ENCODE measurements at places on chromosomes 1 and 21.

DNA sequence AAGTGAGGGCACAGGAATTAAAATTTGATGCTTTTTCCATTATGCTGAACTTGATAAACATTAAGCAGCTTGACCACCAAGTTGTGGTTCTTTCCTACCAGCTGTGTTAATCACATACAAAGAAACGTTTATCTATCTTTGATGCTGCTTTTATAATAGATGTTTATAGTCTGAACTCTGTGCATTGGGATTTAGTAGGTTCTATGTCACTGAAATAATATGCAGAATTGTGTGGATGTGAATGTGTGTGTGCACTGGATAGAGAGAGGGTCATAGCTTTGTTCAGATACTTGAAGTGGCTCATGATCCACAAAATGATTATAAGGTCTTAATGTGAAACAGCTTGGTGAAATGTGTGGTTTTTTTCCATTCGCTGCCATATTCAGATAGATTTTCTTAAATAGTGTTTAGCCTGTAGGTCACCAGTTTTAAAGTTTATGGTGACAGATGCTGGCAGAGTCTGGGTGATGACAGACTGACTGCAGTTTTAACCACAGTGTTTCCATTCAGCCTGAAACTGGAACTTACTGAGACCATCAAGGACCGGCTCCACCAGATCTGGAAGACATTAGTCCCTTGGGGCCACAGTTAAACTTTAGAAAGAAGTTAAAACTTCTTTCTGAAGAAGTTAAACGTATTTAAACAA, 10.2 kb downstream of the DDI2 start:
- no peak for ATAC-seq

DNA sequence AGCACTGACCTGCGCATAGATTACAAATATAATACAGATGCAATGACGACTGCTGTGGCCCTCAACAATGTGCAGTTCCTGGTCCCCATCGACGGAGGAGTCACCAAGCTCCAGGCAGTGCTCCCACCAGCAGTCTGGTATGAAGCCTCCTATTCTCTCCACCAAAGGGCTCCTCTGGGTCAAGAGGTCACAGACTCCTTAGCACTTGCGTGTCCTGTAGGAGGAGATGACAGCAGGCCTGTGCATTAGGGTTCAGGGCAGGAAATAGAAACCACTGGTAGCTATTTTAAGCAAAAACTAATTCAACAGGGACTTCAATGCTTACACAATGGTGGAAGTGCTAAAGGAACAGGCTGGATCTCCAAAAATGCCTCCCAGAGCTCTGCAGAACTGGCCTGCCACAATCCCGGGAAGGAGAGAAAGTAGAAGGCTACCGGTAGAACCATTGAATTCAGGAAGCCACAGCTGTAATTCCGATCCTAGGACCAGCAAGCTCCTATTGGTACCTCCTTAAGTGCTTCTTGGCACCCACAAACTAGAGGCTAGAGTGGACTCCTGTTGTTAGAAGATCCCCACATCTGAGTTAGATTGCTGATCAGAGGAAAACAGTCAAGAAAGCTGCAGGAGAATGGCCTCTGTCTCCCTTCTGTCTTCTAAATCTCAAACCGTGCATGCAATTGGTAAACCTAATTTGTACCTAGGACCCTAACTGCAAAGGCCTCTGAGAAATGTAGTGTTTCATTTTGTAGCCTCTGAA, 12.7 kb upstream of the DYNLT5 start:
- ATAC-seq, result no peak

GRCh38 chr21:35395728-35396127, 346.6 kb upstream of the RUNX1 start:
- ATAC-seq, result no peak

- ATAC-seq, result peak; percentile 7
Measured at GRCh38 chr1:39105841-39106765, 80.0 kb downstream of the NDUFS5 start.

GRCh38 chr1:152525080-152525641, 10.9 kb downstream of the CRCT1 start:
- ATAC-seq, result no peak

GRCh38 chr1:91018006-91018405, 3.8 kb downstream of the ZNF644 start:
- ATAC-seq, result no peak

DNA sequence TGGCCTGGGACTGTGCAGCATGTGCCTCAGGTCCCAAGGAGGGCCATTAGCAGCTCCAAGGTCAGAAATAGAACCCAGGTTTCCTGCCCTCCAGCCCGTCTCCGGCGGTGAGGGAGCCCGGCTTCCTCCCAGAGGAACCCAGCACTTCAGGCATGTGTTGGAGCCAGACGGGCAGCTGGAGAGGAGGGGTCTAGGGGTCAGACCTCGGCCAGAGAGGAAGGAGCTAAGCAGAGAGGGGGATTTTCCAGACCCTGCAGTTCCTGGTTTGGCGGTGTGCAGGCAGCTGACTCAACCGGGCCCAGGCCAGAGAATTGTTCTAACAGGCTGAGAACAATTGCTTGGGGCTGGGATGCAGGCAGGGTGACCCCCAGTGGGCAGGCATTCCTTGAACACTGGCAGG, 37.1 kb downstream of the HSPG2 start:
- no peak for ATAC-seq

DNA sequence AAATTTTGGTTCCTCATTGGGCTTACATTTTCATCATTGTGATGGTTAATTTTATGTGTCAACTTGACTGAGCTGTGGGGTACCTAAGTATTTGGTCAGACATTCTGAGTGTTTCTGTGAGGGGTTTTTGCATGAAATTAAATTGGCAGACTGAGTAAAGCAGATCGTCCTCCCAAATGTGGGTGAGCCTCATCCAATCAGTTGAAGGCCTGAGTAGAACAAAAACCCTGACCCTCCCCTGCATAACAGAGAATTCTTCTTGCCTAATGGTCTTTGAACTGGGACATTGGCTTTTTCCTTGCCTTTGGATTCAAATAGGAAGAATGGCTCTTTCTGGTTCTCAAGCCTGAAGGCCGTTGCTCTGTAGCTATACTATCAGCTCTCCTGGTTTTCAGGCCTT, 59.1 kb upstream of the JUN start:
- no peak for ATAC-seq

DNA sequence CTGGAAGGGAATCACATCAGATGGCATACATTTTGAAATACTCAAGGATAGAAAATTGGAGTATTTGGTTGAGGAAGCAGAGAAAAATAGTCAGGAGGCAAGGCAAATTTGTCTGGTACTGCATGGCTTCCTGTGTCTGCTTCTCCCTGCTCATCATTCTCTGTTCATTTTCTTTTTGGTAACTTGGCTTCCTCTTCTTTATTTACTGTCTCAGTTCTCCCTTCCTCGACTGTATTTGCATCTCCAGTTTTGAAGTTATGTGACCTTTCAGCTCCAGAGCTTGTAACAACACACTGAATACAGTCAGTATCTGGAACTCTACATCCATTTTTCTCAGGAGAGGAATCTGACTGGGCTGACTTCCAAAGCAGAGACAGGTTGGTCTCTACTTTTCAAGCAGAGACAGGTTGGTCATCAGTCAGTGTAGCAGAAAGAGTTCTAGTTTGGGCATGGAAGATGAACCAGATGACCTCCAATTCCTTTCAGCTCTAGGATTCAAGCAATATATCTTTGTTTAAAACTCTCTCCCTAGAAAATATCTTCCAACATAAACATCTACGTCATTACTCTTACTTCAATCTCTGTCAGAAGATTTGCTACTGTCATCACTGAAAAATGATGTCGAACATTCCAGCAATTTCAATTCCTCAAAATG, 571.2 kb downstream of the ADGRL2 start:
- no peak for ATAC-seq

GRCh38 chr1:231410036-231410612, 12.0 kb downstream of the EGLN1 start:
- peak; percentile 5 for ATAC-seq

- ATAC-seq, result no peak
Measured at GRCh38 chr1:230385158-230385450, 41.0 kb downstream of the PGBD5 start.

- ATAC-seq, result no peak
Measured at GRCh38 chr1:27521336-27521831, 31.4 kb upstream of the WASF2 start.

DNA sequence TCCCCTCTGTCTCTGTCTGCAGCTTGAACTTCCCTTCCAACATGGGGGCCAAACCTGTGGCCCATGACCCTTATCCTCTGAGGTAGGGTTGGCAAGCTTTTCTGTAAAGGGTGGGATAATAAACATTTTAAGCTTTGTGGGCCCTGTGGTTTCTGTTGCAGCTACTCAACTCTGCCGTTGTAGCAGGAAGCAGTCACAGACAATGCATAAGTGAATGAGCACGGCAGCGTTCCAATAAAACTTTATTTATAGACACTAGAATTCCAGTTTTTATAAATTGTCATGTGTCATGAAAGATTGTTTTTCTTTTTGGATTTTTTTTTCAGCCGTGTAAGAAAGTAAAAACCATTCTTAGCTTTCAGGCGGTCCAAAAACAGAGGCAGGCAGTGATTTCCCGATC, 18.2 kb upstream of the CDK18 start:
- ATAC-seq, result no peak

- no peak for ATAC-seq
Measured at GRCh38 chr1:63958556-63958955, 184.7 kb downstream of the ROR1 start.

DNA sequence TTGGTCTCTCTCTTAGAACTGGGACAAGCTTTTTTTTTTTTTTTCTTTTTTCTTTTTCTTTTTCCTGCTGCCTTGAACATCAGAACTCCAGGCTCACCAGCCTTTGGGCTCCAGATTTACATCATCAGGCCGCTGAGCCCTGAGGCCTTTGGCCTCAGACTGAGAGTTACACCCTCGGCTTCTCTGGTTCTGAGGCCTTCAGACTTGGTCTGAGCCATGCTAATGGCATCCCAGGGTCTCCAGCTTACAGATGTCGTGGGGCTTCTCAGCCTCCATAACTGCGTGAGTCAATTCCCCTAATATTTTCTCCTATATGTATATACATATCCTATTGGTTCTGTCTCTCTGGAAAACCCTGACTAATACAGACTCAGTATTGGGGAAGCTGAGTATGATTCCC, 36.5 kb upstream of the RC3H1 start:
- ATAC-seq, result no peak

- ATAC-seq, result no peak
Measured at GRCh38 chr1:198232378-198232777, 75.6 kb downstream of the NEK7 start.

DNA sequence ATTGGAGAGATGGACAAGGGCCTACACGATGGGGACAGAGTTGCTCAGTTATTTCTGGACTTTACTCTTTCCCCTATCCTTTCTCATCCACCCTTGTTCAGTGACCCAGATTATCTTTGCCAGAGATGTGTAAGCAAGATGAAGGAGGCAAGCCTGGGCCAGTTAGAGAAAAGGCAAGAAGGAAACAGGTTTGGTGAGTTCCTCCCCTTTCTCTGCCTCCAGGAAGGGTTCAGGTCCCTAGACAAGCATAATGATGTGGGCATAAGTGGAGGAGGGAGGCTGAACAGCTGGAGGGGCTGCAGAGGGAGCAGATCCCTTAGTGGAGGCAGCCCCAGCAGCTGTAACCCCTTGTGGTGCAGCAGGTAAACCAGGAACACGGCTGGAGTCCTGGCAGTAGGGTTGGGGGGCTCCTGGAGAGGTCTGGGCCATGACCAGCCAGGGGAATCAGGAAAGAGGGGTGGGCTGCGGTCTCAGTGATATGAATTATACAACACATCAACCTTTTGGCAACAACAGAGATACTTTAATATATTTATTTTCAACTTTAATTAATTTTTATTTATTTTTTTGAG, 9.2 kb upstream of the CDC42 start:
- ATAC-seq, result no peak

- ATAC-seq, result no peak
Measured at GRCh38 chr1:65880611-65881010, 87.9 kb downstream of the PDE4B start.

DNA sequence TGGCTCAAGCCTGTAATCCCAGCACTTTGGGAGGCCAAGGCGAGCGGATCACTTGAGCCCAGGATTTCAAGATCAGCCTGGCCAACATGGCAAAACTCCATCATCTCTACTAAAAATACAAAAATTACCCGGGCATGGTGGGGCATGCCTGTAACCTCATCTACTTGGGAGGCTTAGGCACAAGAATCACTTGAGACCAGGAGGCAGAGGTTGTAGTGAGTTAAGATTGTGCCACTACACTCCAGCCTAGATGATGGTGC, 12.0 kb downstream of the PALMD start:
- no peak for ATAC-seq

- ATAC-seq, result no peak
Measured at GRCh38 chr1:4561205-4561604, 93.2 kb upstream of the AJAP1 start.

DNA sequence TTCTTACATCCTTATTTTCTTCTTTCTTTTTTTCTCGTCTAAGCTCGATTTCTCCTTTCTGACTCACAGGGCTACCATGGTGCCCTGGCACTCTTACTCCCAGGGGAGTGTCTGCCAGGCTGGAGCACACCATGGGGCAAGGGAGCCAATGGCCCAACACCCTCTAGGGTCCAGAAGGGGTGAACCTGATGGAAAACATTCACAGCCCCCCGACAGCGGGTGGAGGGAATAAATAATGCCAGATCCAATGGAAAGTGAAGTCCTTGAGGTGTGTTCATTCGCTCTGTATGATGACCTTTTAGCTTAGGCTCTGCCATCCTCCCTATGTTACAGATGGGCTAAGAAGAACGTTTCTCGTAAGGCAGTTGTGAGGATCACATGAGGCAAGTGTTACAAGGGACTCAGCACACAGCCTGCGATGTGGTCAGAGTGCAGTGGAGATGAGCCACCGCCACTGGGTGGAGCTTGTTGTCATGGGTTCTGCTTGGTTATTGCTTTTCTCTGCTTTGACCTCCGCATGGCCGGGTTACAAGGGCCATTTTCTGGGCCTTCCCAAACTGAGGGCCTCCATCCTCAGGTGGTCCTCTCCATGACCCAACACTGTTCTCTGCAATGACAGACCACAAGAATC, 3.5 kb upstream of the FCMR start:
- no peak for ATAC-seq

GRCh38 chr1:51664421-51665240, 47.7 kb downstream of the OSBPL9 start:
- ATAC-seq, result no peak

GRCh38 chr1:92031281-92032110, 1.7 kb downstream of the EPHX4 start:
- no peak for ATAC-seq

- no peak for ATAC-seq
Measured at GRCh38 chr1:203911806-203912205, 50.4 kb downstream of the SNRPE start.

GRCh38 chr1:31483012-31483946, 70.3 kb downstream of the SERINC2 start:
- no peak for ATAC-seq

- no peak for ATAC-seq
Measured at GRCh38 chr1:17263936-17264335, 15.0 kb downstream of the PADI3 start.

GRCh38 chr1:16318555-16318954, 33.7 kb downstream of the FBXO42 start:
- ATAC-seq, result no peak

DNA sequence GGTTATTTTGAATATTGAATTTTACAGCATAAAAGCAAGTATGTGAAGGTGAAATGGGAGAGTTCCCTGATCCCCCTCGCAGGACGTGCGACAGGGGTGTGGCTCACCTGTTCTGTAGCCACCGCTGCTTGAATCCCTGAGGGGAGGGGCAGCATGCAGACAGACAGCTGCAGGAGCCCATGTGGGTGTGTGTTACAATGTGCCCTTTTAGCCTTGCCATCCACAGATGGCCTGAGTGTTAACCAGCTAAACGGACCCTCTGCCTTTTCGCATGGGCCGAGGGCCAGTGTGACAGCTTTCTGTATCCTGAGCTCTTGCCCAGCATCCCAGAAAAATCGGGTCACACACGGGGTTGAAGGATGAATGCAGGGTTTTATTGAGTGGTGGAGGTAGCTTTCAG, 43.3 kb downstream of the JAM2 start:
- ATAC-seq, result no peak

All from SK-N-SH treated with all-trans-retinoic acid at 6 μM for 48 hours (cell line).